ENCODE measurements at places on chromosomes 3 and 15.
A peak's percentile ranks its signal among the peaks of the same experiment; 100 is the strongest.

- no peak for DNase-seq
These were observed 23.7 kb downstream of the ADCY5 start for GRCh38 chr3:123424999-123425712.

DNA sequence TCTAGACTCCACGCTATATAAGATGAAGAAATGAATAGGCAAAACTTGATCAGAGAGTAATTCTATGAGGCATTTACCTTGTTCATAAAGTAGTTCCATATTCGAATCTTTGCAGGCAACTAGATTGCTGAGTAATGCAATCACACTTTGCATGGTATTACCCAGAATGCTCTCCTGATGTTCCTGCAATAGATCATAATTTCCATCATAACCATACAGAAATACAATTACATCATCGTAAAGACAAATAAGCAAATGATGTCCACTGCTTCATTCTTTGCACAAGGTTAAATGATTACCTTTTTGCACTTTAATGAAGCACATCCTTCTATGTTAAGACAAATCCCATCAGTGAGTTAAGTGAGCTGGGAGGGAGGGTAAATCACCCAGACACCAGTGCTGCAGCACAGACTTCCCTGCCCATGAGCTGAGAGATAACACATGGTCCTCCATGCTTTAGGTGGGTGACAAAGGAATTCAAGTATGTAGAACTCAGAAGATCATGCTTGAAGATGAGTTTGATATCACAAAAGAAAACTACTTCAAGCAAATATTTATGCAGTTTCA, 366.7 kb downstream of the CTNNB1 start:
- DNase-seq: no peak

- DNase-seq: no peak
These were observed 85.3 kb downstream of the HCN4 start for GRCh38 chr15:73283366-73283962.

GRCh38 chr15:56038015-56038414, 44.6 kb upstream of the NEDD4 start:
- DNase-seq: no peak

GRCh38 chr15:84604826-84605553, 4.2 kb downstream of the ZSCAN2 start:
- DNase-seq: no peak

DNA sequence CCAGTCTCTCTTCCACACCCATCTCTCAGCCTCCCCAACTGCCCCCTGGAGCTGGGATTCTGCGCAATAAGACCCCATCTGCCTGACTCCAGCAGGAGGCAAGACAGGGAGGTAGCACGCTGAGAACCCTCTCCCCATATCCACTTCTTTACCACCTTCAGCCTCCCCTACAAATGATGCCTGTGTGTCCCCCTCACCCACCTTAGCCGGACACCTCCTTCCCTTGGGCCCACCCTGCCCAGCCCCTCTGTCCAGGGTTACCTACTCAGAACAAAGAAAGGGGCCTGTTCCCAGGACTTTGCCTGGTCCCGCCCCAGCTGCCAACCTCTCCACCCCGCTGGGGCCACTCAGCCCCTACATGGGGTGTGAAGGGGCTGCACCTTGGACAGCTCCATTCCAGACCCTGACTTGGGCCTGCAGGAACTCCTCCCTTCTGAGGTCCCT, 40.8 kb upstream of the ATP2B2 start:
- no peak for DNase-seq

GRCh38 chr3:111359261-111360030, 182.6 kb upstream of the CD96 start:
- DNase-seq: no peak

DNA sequence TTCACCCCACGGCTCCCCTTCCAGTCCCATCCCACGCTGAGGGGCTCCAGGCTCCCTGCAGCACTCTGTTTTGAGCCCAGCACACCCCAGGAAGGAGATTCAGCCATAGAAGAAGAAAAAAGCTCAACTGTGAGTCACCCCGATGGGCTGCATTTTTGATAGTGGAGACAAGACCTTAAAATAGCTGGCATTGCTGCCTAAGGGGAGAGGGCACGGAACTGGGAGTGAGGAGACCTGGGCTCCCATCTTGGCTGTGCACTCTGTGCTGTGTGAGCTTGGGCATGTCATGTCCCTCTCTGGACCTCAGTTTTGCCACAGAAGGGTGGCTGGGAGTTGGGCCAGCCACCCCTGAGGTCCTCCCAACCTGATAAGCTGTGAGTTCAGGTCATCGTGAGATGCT, 57.2 kb upstream of the SMAD6 start:
- DNase-seq: no peak

GRCh38 chr15:70186152-70186551, 88.4 kb upstream of the TLE3 start:
- DNase-seq: no peak

- DNase-seq: no peak
These were observed 5.2 kb downstream of the HRH1 start for GRCh38 chr3:11159421-11159904.

DNA sequence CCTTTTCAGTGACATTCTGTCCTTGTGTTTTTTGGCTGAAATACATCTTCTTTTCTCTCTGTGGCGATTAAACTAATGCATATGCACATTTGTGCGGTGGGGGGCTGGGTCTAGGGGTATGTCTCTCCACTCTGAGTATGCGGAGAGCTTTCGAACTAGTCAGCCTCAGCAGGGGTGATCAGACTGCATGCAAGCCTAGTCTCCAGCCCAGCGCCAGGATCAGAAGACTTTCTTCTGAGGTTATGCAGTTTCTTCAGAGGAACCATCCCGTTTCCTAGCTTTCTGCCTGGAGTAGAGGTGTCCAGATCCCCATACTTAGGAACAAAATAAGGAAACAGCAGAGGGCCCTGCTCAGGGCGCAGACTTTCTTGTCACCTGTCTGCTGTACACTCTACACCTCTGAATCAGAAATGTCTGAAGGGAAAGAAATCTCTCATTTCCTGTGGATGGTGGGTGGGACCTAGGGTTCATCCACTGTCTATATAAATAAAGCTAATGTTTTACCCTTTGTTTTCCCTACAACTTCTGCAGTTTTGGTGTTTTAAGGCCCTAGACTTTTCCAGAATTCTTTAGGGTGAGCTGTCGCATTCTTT, 230.4 kb downstream of the ABHD5 start:
- no peak for DNase-seq

DNA sequence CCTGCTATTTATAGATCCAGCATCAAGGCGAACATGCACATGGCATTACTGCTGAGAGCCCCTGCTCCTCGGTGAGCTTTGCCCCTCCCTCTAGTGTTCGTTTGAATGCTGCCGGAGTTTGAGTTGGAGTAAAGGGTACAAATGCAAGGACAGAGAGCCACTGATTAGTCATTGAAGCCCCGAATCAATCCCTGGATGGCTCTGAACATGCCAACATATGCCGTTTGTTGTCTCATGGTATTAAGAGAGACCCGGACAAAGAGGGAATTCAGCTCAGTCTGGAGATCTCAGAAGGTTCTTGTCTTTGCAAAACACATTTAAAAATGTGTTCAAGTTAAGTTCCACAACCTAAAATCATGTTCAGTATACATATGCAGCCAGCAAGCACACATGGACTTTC, 789.2 kb upstream of the NR2F2 start:
- no peak for DNase-seq

DNA sequence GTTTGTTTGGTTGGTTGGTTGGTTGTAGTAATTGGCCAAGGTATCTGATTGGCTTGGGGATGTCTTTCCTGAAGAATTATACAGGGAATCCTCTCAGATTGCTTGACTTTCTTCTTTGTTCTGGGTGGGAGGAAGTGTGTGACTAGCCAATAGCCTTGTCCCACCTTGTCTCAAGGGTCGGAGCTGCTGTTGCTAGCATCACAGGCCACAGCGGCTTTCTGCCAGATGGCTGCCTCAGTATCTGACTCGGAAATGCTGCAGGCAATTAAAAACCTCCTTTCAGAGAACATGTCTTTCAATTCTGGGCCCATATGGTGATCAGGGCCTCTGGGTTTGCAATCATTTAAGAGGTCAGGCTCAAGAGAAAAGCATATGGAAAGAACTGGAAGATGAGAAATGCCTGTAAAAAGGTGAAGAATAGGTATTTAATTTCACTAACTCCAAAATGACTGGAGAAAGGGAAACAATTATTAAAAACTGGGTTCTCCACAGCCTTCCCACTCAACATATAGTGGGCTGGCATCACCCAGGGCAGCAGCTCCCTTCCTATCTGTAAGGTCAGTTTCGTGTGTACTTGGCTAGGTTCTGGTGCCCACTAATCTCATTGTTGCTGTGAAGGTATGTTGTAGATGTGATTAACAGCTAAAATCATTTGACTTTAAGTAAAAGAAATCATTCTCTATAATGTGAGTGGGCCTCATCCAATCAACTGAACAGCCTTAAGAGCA, 32.4 kb downstream of the TGFBR2 start:
- no peak for DNase-seq

DNA sequence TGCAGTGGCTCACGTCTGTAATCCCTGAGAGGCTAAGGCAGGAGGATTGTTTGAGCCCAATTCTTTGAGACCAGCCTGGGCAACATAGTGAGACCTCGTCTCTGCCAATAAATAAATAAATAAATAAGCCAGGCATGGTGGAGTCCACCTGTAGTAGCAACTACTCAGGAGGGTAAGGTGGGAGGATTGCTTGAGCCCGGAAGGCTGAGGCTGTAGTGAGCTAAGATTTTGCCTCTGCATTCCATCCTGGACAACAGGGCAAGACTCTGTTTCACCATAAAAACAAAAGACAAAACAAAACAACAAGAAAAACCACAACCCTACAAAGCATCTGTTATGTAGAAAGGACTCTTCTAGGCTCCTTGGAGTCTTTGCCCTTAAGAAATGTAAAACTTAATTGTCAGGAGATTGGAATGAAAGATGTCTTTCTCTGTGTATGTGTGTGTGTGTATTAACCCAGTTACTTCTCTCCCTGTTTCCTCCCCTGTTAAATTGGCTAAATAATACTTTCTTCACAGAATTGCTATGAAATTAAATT, 9.5 kb downstream of the NECTIN3 start:
- no peak for DNase-seq

- no peak for DNase-seq
These were observed 122.0 kb downstream of the WDR76 start for GRCh38 chr15:43948691-43949325.

DNA sequence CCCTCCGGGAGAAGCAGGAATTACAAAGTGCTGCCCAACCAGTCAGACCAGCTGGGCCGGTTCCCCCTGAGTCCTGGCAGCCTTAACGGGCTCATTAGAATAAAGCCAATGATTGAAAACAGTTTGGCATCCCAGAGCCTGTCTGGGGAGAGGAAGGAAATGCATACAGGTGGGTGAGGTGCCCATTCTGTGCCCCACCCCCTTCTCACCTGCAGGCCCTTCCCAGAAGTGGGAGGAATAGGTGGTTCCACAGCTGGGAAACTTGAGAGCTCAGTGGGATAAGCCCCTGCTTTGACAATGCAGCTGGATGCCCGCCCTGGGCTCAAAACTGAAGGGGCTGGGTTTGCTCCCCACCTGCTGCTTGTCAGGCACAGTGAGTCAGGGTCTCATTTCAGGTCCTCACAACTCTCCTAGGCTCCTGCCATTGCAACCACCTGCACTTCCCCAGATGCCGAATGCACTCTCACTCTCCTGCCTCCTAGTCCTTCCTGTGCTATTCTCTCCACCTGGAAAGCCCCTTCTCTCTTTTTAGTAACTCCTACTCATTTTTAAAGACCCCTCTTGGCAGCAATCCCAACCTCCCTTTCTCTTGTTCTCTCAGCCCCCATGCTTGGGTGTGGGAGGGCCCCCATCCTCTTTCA, 5.5 kb upstream of the BUB1B start:
- DNase-seq: peak; percentile 76

GRCh38 chr3:14852058-14852594, 33.4 kb downstream of the FGD5 start:
- no peak for DNase-seq

- DNase-seq: no peak
These were observed 62.7 kb downstream of the SSUH2 start for GRCh38 chr3:8581806-8582445.

DNA sequence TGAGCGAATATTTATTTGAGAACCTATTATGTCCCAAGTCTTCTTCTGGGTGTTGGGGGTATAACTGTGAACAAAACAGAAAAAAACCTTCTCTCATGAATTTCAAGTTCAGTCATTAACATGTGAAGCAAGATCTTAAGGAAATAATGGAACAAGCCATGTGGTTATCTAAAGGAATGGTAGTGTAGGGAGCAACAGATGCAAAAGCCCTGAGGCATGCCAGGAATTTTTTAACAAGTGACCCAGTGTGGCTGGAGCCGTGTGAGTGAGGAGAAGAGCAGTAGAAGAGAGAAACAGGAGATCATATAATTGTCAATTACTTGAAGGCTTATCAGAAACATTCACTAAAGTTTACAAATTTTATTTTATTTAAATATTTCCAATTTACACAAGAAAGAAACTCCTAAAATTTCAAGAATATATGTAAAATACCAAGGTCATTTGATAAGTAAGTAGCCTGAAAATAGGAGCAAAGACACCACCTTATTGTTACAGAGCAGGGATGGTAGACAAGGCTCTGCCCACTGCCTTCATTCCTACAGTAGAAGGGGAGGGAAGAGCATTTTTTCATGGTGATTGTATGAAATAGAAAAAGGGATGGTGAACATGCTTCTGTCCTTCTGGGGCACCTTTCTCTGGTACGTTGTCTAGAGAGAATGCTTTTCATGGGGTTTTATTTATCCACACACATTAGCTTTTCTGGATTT, 345.1 kb downstream of the PLOD2 start:
- DNase-seq: no peak

DNA sequence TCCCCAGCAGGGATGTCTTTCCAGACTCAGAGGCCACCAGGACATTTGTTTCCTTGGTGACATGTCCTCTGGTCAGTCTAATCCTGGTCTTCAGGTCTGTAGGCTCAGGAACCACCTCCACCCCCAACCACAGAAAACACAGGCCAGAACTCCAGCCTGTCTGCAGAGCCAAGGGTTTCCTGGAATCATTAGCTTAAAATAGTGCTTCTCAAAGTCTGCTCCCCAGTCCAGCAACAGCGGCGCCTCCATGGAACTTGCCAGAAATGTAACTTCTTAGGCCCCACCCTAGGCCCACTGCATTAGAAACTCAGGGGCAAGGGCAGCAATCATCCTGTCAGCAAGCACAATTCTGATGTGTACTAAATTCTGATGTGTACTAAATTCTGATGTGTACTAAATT, 20.0 kb downstream of the SLC28A1 start:
- no peak for DNase-seq

- DNase-seq: no peak
These were observed 217.0 kb downstream of the ZNF621 start for GRCh38 chr3:40741729-40742128.

DNA sequence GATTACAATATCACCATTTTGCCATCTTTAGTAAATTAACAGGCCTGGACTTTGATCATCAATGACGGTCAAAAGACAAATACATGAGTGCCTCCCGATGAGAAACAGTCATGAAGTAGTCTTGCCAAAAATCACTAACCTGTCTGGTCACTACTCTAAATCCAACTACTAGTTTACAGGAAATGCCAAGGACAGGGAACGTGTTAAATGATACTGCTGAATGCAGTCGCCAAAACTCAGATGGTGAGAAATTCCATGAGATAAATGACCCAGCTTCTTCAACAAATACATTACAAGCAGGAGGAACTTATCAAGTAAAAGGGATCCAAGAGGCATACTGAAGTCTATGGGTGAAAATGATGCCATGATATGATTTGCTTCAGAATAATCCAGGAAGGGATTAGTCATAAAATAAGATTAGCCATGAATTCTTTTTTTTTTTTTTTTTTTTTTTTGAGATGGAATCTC, 35.8 kb upstream of the ATP13A3 start:
- no peak for DNase-seq
